ENCODE measurements at places on chromosomes 3 and 15. TPM values are rescaled to one million over a fixed set of nuclear protein-coding genes. Genes with fewer than 3 reads are reported as not detected.

Gene DYNC1LI1
- total RNA-seq, result 25.9 TPM

Gene FYTTD1
- total RNA-seq, result 37.0 TPM

Gene FAM131A
- 18.5 TPM for total RNA-seq

Gene BNC1
- total RNA-seq, result not detected

Gene RBPMS2
- total RNA-seq, result 27.7 TPM

Gene SUCNR1
- total RNA-seq, result not detected

Gene CCR3
- not detected for total RNA-seq

Gene HYAL1
- total RNA-seq, result 3.8 TPM

Gene AMOTL2
- total RNA-seq, result 14.5 TPM

Gene TBL1XR1
- total RNA-seq, result 96.5 TPM

Gene CASR
- 0.37 TPM for total RNA-seq

Gene ZNF660
- total RNA-seq, result 0.55 TPM

Gene GUCA1C
- not detected for total RNA-seq

Gene PRSS50
- total RNA-seq, result not detected

Gene DPPA4
- total RNA-seq, result not detected

Gene LRRC31
- 45.7 TPM for total RNA-seq

Gene PTH1R
- 0.60 TPM for total RNA-seq

Gene ST8SIA2
- total RNA-seq, result not detected

Gene TMCC1
- 17.6 TPM for total RNA-seq

Gene MRAS
- 5.7 TPM for total RNA-seq

Gene BBS4
- total RNA-seq, result 9.2 TPM

Gene CD200
- total RNA-seq, result 3.6 TPM

Gene GRAMD1C
- total RNA-seq, result 24.5 TPM

Gene CILP
- 89.6 TPM for total RNA-seq

Gene GPR171
- total RNA-seq, result not detected

Gene BUB1B
- 1.4 TPM for total RNA-seq

Gene DAZL
- total RNA-seq, result not detected

Gene C3orf20
- total RNA-seq, result not detected

Gene BLM
- total RNA-seq, result 2.2 TPM

Gene AQP9
- total RNA-seq, result 0.32 TPM
